ENCODE measurements at places on chromosomes 1 and 21.
A peak's percentile ranks its signal among the peaks of the same experiment; 100 is the strongest.

DNA sequence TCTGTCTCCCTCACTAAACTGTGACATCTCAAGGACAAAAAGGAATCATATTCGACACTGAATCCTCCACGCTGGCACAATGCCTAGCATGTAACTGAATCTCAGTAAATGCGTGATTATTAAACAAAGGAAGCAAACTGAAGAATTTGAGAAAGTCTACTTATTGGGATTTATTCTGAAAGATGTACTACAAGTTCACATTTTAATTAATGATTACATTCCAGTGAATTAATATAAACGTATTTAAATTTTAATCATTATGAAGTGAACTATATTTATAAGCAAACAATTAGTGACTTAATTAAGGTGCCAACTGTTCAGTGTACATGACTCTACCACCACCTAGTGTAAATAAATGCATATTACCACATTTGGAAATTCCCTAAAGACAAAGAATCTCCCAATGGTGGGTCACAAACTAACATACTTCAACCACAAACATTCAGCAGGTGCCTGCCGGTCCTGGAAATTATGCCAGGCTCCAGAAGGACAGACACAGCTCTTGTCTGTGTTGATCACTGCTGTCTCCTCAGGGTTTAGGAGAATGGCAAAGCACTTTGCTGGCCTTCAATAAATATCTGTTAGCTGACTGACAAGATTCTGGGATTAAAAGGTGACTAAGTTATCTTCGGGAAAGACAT, 56.3 kb downstream of the SMYD3 start:
- DNase-seq, result peak; percentile 22

GRCh38 chr1:100861379-100861778, 33.3 kb downstream of the EXTL2 start:
- DNase-seq, result peak; percentile 64

DNA sequence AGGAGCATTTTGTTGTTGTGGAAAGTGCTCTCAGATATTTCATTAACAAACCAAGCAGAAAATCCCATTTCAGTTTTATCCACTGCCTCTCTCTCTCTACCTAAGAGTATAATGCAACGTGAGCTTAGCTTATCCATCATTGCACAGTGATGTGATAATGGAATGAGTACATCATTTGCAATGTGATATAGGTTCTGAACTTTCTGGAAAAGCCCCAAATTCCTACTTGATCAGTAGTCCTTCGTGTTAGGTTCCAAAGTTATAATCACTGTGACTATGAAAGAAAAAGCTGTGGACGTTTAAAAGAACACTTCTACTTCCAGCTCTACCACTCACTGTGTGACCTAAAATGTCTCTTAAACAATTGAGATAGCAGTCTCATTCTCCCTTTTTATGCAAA, 76.4 kb upstream of the PRMT6 start:
- DNase-seq, result no peak

GRCh38 chr1:235022341-235022980, 106.2 kb downstream of the TOMM20 start:
- peak; percentile 77 for DNase-seq

DNA sequence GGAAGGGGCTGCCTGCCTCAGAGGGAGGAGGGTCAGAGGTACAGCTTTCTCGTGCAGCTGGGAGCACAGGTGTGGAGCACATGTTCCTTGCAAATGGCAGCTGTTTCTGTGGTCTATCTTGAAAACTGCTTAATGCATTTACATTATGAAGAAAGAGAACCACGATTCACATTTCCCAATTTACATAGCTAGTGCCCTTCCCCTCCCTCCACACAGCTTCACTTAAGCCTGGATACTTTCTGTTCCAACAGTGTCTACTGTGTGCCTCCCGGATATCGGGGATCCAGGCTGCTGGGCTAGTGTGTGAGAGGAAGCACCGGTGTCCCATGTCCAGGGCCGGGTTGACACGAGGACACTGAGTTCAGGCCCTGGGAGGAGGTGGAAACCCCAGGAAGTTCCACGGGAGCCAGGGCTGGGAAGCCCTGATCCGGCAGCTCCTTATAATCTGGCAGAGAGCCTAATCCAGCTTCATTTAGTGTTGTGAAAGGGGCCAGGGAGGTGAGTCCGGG, 31.6 kb downstream of the TMCC2 start:
- peak; percentile 59 for DNase-seq

DNA sequence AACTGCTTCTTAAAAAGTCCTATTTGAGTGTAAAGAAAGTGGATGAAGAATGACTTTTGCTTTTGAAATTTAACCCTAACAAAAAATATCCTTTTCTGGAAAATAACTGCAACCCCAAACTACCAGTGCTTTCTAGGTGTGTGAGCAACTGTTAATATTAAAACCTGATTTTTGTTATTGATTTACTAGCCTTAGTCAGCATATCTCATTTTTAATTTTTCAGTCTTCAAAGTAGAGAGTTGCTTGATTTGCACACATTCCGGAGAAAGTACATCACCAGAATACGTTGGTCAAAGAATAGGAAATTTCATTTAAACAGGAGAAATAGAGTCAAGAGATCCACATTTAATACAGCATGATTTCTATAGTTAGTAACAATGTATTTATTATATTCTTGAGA, 141.8 kb upstream of the ADAMTS5 start:
- no peak for DNase-seq
